ENCODE measurements at places on chromosomes 5 and 9.

DNA sequence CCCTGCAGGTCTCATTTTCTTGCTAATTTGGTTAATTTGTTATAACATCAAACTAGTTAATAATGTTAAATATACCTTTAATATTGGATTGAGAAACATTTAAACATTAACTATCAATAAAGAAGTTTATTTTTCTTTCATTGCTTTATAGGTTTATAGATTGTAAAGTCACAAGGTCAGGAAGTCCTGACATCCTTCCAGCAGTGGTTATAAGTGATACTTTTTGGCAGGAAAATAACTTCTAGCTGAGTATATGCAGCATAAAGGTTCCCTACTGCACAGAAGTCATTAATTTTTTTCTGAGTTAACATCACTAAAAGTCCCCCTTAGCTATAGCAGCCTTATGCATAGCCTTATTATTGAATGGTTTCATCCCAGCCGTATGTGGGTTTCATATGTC, 85.5 kb downstream of the LNPEP start:
- no peak for DNase-seq

DNA sequence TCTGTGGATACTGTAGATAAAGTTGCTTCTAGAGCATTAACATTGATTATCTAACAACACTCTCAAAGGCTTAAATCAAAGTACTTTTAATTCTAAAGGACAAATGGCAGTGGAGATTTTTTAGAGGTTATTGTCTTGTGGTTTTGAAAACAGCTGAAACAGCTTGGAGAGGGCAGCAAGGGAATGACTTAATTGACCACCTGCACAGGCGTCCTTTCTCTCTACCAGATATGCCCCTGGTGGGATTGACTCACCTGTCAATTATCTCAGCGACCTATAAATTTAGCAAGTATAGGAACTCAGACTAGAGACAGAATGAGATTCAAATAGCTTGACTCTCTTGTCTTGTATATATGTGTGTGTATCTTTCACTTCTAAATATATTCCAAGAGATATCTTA, 13.5 kb downstream of the ARL14EPL start:
- no peak for DNase-seq

DNA sequence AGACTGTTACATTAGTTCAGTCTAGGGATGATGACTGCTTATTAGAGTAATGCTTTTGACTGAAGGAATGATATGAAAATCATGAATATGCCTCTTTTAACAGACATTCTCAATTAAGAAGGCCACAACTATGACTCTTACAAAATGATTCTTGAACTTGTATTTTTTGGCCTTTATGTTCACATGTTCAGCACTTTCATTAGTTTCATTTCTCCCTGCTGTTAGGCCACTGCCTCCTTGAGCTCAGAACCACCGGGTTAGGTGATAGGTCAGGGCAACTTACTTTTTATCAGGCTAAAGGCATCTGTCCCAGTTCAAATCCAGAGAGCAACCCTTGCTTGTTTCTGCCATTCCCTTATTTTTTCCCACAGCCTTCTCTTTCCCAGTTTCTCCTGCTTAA, 235.2 kb upstream of the ELL2 start:
- no peak for DNase-seq

DNA sequence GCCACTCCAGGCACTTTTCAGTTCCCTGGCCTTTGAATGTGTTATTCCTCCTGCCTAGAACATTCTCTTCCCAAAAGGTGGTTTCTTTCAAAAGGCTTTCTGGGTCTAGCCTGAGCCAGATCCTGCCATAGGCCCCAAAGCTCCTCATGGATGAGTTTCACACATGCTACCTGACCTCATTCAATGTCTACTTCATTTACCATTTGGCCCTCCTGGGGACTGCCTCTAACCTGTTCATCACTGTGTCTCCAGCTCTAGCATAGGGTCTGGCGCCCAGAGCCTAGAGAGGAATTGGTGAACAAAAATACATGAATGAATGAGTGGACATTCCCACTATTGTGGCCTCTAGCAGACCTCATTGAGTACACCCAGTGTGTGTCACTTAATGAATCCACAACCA, 5.4 kb upstream of the P4HA2 start:
- no peak for DNase-seq

DNA sequence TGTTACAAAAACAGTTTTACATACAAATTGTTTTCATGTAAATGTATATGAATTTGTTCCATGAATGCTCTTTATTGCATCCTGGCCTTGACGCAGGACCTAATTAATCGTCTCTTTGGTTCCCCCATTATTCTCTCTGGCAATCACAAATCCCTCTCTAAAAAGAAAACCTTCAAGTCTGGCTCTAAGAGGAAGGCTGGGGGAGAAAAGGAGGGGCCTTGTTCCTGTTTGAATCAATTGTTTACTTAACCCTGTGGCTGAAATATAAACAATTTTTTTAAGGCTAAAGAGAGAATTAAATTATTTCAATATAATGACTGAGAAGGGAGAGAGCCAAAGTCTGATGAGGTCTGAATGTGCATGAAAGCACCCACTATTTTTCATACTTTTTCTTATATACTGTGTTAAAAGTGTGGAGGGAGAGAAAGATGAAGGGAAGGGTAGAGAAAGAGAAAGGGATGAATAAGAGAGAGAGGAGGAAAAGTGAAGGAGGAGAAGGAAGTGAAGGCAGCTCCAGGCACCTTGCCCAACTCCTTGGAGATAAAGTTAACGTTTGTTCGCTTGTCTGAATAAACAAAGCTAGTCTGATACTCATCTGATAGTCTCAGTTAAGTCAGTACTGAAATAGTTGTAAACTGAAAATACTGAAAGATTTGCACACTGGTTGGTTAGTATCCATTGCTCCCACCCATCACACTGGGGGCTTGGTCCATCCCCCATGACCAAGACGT, 116.4 kb upstream of the SPDL1 start:
- DNase-seq = no peak

DNA sequence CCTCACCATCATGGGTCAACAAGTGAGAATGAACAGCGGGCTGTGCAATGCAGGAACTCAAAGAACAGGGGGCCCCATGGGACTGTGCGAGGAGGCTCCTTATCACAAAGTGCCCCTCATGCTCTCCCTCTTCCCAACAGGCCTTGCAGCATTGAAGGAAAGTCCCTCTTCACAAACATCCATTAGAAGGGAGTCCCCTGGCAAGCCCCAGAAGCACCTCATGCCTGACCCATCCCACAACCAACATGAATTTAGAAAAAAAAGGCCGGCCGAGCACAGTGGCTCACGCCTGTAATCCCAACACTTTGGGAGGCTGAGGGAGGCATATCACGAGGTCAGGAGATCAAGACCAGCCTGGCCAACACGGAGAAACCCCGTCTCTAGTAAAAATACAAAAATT, 122.6 kb upstream of the FSTL4 start:
- no peak for DNase-seq

DNA sequence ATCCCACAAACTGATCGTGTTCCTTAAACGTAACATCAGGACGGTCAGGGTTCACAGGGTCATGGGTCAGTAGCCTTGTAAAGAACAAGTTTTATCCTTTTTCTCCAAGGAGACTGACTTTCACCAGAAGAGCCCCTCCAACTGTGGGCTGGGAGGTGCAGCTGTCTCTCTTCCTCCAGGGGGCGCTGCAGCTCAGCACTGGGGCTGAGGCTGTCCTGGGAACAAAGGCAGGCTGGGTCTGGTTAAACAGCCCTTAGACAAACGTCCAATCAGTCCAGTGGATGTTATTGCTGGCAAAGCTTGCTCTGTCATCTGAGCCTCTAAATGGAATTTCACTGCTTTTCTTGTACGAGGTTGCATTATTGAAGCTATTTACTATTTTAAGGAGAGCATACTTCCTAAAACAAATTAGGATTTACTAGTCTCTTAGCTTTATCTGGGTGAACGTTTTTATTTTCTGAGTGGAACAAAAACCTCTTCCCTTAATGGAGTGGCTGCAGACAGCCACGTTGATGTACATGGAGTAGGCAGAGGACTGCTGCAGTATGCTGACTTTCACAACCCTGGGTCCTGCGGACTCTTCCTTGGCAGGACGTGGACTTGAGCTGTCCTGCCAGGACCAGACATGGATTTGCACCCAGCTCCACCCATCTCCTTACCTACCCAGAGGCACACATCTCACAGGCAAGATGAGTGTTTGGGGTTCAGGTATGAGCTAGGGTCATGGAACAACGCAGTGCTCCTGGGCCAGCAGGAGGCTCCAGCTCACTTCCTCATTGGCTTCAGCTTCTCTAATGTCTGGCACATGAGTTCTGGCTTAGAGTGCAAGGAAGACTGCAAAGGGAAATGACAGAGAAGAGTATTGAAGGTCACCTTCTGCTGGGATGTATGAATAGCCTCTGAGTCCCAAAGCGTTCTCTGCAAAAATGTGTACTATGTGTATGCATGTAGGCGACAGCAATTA, 7.8 kb downstream of the EXOSC2 start:
- DNase-seq = peak; percentile 82

DNA sequence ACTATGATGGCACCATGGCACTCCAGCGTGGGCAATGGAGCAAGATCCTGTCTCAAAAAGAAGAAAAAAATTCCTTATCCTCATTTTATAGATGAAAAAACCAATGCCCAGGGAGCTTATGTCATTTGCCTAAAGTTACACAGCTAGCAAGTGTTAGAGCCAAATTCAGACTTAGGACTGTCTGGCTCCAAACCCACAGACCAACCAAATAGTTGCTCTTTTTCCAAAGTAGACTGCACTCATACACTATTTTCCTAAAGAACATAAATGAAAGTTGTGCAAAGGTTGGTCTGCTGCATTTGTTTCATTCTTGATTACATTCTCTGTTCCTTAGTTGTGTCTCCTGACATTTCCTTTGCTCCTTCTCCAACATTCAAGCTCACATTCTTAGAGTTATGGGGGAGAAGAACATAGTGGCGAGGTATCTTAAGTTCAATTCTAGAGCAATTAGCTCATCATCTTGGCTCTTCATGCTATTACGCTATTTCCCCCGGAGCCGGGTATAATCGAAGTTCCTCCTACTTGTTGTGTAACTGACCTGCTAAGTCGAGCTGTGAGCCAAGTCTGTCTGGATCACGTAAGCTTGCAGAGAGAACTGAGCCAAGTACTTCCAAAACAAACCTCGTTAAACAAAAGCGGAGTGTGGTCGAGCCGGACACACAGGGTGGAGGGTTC, 138.3 kb downstream of the RFK start:
- peak; percentile 88 for DNase-seq

GRCh38 chr9:78292716-78293497, 4.0 kb upstream of the PSAT1 start:
- no peak for DNase-seq

DNA sequence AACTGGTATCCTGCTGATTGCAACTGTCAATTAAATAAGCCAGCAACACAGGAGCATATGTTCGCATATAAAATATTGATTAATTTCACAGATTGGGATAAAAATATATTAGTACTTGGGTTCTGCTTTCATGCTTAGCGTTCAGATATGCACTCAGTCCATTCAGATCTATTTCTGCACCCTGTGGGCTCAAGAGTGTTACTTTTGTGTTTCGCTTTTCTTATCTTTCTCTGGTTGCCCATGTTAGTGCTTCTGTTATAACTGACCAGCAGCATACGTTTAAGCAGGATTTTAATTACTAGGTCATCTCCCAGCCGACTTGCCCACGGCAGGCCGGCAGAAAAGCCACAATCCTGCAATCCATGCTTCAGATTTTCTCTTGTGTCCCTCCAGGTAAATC, 289.1 kb downstream of the EBF1 start:
- DNase-seq = no peak

DNA sequence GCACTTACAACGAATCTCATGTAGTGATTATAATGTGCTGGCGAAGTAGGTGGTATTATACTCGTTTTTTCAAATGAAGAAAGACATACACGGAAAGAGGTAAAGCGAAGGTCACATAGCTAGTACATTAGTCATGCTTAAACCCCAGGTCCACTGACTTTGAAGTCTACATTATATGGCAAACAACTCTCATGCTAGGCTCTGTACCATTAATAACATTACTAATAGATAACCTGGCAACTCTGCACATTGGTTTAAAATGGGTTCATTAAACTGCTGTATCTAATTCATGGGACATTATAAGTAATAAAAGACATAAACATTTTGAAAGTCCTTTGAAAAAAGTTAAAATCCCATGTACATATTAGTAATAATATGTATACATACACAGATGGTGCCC, 21.2 kb downstream of the FYB1 start:
- DNase-seq = no peak

DNA sequence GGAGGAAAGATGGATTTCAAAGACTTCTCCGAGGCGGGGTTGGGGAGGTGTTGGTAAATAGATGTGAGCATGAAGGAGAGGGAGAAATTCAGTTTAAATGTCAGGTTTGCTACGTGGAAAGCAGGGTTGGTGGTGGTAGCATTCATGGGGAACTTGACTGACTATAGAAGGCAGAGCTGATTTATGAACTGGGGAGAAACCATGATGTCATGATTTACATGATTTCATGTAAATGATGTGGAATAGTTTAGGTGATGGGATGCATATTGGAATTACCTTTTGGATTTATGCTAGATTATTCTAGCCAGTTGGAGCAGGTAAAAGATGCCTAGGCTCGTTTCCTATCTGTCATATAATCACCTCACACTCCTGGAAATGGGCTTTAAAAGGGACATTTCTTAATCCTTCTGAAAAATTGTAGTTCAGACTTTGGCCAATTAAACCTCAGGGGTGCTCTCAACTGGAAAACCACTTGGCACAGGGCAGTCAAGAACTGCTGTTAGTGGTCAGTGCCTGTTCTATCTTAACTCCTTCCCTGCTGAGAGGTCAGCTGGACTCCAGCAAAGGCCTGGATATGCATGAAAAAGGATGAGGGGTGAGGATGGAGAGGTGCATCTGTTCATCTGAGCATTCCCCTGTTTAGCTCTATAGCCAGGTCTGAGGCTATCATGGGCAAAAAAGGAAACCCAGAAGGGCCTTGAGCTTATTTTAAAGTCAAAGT, 50.1 kb upstream of the BASP1 start:
- peak; percentile 73 for DNase-seq

GRCh38 chr5:76547891-76548524, 75.2 kb downstream of the F2RL2 start:
- DNase-seq = no peak

- no peak for DNase-seq
Measured at GRCh38 chr5:36337597-36337996, 35.9 kb upstream of the RANBP3L start.

DNA sequence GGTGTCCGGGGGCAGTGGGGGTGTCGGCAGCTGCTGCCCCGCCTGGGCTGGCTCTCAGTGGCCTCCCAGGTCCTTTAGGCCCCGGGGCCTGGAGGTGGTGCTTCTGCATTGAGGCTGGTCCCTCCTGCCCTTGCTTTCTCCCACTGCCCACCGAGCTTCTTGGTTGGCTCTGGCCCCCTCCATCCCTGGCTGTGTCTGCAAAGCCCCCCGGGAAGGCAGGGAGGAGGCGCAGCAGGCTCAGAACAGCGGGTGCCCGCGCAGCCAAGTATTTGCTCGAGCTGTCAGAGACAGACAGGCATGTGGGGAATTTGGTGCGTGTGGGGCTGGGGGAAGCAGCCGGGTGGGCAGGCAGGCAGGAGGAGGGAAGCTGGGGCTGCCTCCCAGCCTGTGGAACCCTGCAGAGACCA, 11.5 kb downstream of the CXXC5 start:
- no peak for DNase-seq

GRCh38 chr9:2384741-2385140, 236.8 kb upstream of the VLDLR start:
- DNase-seq = no peak

- no peak for DNase-seq
Measured at GRCh38 chr5:93438124-93438523, 142.9 kb downstream of the NR2F1-AS1 start.

GRCh38 chr5:85462957-85463356, 1078.3 kb upstream of the EDIL3 start:
- no peak for DNase-seq

- DNase-seq = no peak
Measured at GRCh38 chr5:141084487-141084989, 9.9 kb upstream of the PCDHB2 start.
